ENCODE measurements at places on chromosomes 2 and 18.

DNA sequence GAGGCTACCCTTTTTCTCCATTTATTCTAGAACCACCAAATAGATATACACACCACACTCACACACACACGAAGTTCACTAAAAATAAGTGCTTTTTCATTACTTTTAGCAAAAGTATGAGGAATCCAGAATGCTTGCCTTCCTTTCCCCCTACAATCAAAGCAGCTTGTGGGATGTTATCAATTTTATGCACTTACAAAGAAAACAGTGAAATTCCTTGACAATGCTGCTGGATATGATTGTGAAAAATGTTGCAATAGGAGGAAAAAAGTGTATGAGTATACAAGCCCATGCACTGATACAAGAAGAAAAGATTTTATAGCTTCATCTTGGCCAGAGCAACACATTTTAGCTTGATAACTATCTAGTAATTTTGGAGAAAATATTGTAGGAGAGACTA, 269.2 kb downstream of the XIRP2 start:
- DNase-seq, result no peak

GRCh38 chr2:64967601-64968000, 21.6 kb upstream of the SLC1A4 start:
- DNase-seq, result no peak

DNA sequence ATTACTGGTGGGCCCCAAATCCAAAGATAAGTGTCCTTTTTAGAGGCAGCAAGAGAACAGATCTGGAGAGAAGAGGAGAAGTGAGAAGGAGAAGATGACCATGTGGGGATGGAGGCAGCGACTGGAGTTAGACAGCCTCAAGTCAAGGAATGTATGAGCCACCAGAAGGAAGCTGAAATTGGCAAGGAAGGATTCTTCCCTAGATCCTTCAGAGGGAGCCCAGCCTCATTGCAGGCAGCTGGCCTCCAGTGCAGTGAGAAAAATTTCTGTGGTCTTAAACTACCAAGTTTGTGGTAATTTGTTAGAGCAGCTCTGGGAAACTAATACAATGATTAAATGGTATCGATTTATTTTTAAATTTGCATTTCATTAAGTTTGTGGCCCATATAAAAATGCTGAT, 167.9 kb downstream of the NCKAP5 start:
- DNase-seq, result no peak

- peak; percentile 55 for DNase-seq
Measured at GRCh38 chr18:24964216-24964615, 387.8 kb downstream of the ZNF521 start.

- DNase-seq, result no peak
Measured at GRCh38 chr18:62771494-62772270, 56.3 kb downstream of the PHLPP1 start.

- DNase-seq, result no peak
Measured at GRCh38 chr2:54500404-54501205, 44.5 kb downstream of the SPTBN1 start.

- no peak for DNase-seq
Measured at GRCh38 chr2:12469141-12469561, 247.6 kb upstream of the TRIB2 start.

DNA sequence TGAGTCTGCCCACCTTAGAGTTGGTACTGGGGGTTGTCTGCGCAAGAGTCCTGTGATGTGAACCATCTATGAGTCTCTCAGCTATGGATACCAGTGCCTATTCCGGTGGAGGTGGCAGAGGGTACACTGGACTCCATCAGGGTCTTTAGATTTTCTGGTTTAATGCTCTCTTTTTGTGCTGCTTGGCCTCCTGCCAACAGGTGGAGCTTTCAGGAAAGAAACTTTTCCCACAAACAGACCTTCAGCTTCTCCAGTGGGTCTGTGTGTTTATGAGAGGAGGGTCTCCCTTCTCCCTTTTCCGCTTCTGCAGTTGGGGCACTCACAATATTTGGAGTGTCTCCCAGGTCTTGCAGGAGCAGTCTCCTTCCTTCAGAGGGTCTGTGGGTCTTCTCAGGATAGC, 1721.9 kb upstream of the SLC39A10 start:
- no peak for DNase-seq

- DNase-seq, result no peak
Measured at GRCh38 chr2:218961651-218962570, 2.4 kb downstream of the CDK5R2 start.

- DNase-seq, result no peak
Measured at GRCh38 chr18:79630281-79631095, 49.1 kb upstream of the CTDP1 start.

DNA sequence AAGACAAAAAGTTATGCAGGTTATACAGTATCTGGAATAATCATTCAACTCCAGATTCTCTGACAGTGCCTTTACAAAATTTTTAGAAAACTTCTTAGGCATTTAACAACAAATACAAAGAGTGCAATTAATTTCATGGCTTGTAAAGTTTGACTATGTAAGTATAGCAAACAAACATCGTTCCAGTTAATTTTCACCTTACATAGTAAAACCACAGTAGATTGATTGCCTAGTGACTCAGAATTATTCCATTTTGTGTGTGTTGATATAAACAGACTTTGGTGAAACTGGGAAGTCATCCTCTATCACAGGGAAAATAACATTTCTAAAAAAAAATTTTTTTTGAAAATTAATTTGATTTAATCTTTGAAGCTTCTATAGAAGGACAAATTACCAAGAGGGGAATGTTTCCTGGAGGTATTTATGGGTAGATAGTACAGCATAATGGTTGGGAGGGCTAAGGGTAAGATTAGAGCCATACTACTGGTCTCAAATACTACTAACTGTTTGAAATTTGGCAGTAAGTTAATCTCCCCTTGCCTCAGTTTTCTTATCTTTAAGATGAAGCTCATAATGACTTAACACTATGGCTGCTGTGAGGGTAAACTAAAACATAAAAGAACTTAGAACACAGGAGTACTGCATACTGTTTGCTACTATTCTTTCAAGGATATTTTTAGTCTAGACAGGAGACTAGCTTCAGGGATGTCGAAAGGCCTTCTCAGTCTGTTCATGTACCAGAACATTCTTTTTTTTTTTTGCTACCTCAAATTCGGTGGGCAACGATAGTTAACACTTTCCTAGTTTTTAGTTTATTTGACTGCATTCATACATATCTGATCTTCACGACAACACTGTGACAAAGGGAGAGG, 19.6 kb downstream of the NDUFAF7 start:
- DNase-seq, result no peak

DNA sequence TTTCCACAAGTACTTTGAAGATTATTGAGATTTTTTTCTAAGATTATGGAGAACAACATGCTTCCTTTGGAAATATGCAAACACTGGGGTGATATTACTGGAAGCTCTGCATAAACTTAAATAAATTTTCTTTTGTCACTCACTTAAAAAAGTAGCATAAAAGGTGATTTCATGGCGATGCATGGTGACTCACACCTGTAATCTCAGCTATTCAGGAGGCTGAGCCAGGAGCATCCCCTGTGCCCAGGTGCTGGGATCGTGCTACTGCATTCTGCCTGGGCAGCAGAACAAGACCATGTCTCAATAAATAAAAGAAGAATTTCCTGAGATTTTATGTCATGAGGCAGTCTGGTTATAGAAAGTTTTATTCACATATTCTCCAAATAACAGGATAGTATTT, 679.1 kb upstream of the CDH2 start:
- DNase-seq, result no peak

DNA sequence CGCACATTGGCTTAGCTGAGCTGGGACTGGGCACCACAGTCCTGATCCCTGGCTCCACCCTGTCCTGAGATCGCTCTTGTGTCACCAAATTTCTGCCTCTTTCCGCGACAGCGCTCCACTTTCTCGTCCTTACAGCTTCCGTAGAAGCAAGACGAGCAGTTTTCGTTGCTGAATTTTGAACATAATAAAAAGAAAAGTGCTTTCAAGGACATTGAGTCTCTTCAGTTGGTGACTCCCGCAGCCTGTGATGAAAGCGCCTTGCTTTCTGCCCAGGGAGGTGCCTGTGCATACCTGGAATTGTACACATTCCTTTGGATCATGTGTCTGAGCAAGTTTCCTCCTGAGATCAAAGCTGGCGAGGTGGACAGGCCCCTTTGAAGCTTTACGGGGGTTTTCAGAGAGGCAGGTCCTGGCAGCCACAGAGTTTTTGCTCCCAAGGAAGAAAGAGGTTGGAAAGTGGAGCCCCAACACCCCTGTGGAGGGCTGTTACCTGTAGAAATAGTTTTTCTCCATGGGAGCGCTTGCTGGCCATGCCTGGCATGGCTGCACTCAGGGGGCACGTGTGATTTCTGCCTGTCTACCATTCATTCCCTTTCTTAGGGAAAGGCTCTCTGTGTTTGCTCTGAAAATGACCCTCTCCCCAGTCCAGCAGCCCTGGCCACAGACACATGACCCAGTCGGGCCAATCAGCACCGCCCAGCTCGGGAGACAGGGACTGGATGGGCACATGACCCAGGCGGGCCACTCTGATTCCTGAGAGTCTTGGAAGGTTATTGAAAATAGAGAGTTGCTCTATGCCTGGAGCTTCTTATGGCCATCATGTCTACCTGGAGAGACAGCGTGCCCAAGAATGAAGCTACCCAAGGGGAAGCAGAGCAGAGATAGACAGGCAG, 115.6 kb upstream of the OTOS start:
- no peak for DNase-seq

- DNase-seq, result no peak
Measured at GRCh38 chr2:69957965-69958364, 3.5 kb downstream of the ASPRV1 start.

GRCh38 chr2:25537526-25537925, 135.9 kb downstream of the DTNB start:
- no peak for DNase-seq

- no peak for DNase-seq
Measured at GRCh38 chr2:55225481-55226020, 6.5 kb downstream of the CLHC1 start.

DNA sequence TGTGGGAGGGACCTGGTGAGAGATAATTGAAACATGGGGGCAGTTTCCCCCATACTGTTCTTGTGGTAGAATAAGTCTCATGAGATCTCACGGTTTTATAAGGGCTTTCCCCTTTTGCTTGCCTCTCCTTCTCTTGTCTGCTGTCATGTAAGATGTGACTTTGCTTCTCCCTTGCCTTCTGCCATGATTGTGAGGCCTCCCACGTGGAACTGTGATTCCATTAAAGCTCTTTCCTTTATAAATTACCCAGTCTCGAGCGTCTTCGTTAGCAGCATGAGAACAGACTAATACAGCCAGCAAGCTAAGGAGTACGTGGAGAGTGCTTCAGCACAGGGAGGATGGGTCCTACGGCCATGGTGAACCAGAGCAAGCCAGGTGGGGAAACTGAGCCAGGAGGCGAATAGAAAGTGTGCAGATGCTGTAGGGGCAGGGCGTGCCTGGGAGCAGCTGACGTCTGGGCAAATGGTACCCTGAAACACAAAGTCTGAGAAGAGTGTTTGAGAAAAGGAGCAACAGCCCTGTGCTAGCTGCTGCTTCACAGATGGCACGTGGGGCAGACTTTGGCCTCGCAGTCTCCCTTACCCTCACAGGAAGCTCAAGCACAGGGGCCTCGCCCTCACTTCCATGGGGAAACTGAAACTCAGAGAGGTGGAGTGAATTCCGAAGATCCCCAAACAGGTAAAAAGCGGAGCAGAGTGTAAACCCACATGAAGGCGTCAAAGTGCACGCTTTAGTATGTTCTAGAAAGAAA, 64.2 kb downstream of the MYT1L start:
- DNase-seq, result no peak

- peak; percentile 7 for DNase-seq
Measured at GRCh38 chr2:104434318-104434792, 419.6 kb upstream of the POU3F3 start.

- DNase-seq, result no peak
Measured at GRCh38 chr2:232924433-232924832, 54.4 kb downstream of the SNORC start.

GRCh38 chr2:157420771-157421323, 23.0 kb downstream of the CYTIP start:
- DNase-seq, result peak; percentile 65

- DNase-seq, result no peak
Measured at GRCh38 chr2:184877909-184878308, 279.6 kb downstream of the ZNF804A start.

DNA sequence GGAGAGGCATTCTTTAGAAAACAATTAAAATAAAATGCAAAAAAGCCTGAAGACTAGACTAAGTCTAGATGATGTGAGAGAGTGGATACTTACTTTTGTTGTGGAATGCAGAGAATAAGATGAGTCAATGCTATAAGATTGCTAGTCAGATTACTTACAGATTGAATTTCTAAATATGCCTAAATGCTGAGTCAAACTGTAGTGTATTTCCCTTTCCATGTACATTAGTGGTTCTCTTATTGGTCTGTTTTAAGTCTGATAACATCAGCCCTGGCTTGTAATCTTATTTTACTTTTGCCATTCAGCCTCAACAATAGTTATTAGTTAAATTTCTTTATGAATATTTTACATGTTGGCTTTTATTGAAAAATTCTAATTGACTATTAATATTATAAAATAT, 702.7 kb downstream of the SOCS6 start:
- no peak for DNase-seq

DNA sequence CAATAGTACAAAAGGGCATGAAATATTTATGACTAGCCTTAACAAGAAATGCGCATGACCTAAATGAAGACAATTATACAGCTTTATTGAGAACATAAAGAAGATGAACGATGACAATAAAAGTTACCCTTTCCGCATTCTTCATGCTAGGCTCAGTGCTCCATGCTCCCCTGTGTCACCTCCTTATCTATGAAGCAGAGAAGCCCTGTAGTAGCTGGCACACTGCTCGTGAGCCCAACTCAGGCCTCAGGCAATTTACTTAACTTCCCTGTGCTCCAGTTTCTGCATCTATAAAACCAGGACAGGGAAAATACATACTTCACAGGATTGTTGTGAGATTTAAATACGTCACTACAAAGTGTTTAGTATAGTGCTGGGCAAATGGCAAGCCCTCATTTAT, 34.5 kb upstream of the NABP1 start:
- no peak for DNase-seq

GRCh38 chr2:6167592-6168138, 475.5 kb downstream of the SOX11 start:
- DNase-seq, result no peak

DNA sequence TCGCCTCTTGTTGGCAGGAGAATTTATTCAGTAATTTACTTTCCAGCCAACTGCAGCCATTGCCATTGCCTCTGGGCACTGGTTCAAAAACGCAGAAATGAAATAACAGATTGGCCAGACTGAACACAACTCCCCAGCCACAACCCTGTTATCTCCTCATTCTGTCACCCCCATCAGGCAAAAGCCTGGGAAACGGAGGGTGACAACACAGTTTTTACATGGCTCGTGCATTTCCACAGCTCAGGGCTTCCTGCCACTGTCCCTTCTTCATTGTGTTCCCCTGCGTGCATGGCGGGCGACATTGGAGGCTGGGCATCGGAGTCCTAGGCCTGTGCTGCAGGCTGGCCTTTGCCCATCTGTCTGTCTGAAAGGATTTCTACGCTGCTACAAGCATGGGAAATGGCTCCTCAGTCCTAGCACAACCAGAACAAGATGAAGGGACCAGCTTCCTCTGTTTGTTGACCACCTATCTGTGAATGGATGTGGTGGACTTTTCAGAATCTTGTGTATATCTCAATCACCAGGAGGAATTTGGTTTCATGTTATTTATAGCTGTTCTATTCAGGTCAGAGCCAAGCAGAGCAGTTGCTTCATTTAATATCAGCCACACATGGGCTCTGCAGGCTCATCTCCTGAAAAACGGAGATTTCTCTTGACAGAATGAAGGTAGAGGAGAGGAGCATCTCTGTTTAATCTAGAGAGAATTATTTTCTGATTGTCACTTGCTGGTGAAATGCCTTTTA, 107.0 kb downstream of the MGAT5 start:
- DNase-seq, result no peak

- no peak for DNase-seq
Measured at GRCh38 chr18:26628017-26628416, 79.7 kb upstream of the KCTD1 start.

Measured in CD4-positive, alpha-beta T cell treated with Interferon alpha-2 for 1 hour (primary cell).